ENCODE measurements at places on chromosomes 6 and 20. TPM values are rescaled to one million over a fixed set of nuclear protein-coding genes. Genes with fewer than 3 reads are reported as not detected.

GRCh38 chr6:167770291-167770955 is 56.3 kb upstream of the AFDN start:
- H3K4me1 ChIP-seq = no peaks in the 10 kb centered on the region
- no peak for DNase-seq
- no peaks in the 10 kb centered on the region for H3K36me3 ChIP-seq

- H3K27me3 ChIP-seq = no peaks in the 10 kb centered on the region
- H3K27ac ChIP-seq = no peak overlapping the region
- peaks cover under 1% of the 10 kb centered on the region for H3K36me3 ChIP-seq
- no peak overlapping the region for H3K4me3 ChIP-seq
- no peaks in the 10 kb centered on the region for H3K4me1 ChIP-seq
These were observed 150.3 kb downstream of the PTPRK start for GRCh38 chr6:128370072-128370471.

DNA sequence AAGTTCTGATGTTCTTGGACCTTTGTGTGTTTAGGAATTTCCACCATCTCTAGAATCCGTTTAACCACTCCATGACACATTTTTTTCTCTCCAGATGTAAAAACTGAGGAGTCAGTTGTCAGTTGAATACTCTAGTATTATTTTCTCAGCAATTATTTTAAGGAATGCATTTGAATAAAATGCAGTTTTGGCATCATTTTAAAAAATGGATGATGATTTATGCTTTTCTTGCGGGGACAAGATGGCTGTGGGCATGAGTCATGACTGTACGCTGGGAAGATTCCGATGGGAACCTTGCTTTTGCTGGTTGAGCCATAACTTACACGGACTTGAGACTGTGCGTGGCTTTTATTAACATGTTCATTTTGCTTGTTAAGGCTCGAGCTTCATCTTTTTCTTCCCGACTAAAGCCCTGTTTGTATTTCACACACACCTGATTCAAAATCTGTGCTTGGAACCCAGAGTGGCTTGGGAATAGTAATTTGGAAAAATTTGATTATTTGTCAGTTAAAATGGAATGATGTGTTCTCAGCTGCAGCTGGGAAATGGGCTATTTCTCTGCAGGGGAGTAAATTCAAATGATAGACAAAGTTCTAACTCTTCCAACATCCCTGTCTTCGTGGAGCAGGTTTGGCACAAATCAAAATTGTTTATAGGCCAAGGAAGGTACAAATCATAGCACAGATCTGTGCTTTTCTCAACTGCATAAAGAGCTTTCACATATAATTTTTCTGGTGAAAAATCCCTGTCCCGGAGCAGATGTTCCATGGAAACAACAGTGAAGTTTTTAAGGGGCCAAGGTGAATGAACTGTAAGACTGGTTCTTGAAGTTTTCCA is 470.5 kb upstream of the JAG1 start:
- no peaks in the 10 kb centered on the region for H3K27me3 ChIP-seq
- peak; percentile 93 for DNase-seq
- H3K27ac ChIP-seq = no peak overlapping the region
- H3K4me3 ChIP-seq = no peak overlapping the region
- H3K4me1 ChIP-seq = 0 out of 2 replicates have a peak, but pooled peaks cover 2% of the 10 kb centered on the region

GRCh38 chr6:140236732-140237131 is 862.3 kb upstream of the CITED2 start:
- no peak overlapping the region for H3K4me3 ChIP-seq
- no peak for DNase-seq
- no peaks in the 10 kb centered on the region for H3K36me3 ChIP-seq

DNA sequence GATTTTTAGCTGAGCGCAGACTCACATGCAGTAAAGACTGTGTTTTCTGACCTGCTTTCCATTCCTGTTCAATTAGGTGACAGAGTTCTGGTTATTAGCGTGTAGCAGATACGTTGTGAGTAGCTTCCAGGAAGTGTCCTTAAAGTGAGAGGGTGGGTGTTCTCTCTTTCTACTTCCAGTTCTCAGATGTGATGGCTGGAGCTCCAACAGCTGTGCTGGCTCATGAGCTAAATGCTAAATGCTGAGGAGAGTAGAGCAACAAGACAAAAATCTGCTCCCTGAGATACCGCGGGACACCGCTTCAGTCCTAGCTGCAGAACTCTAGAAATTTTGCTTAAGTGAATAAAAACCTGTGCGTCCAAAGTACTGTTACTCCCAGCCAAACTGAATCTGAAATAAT is 38.2 kb upstream of the FYN start:
- H3K4me3 ChIP-seq = no peak overlapping the region
- H3K27ac ChIP-seq = no peak overlapping the region
- H3K27me3 ChIP-seq = no peaks in the 10 kb centered on the region
- no peak for DNase-seq
- H3K4me1 ChIP-seq = no peaks in the 10 kb centered on the region
- H3K36me3 ChIP-seq = no peaks in the 10 kb centered on the region

DNA sequence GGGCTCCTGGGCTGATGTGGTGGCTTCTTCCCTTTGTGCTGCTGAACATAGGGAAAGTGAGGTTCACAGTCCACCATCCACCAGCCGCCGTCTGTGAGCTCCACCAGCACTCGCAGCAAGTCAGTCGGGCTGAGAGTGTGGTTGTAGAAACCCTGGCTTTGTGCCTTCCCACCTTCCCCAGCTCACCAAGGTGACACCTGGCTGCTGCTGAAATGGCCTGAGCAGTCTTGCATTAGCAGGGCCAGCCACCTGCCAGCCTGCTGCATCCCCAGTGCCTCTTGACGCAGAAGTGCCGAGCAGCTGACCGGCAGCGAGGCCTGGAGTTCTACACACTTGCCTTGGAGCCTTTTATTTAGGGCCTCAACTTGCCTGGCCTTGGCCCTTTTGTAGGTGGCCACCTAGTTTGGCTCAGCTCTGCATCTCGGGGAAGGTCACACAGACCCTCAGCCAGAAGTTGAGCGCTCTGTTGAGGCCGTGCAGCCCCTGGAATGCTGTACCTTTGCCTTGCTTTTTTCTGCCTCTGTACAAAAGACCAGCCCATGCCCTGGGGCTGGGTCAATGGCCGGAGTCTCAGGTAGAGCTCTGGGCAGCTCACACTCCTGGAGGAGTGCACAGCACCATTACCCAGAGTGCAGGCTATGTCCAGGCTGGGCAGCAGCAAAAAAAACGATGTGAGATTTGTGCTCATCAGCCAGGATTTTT is 76.5 kb downstream of the PTPN1 start:
- H3K36me3 ChIP-seq = peaks cover 69% of the 10 kb centered on the region
- no peak for DNase-seq
- no peak overlapping the region for H3K4me3 ChIP-seq
- peaks cover 3% of the 10 kb centered on the region for H3K4me1 ChIP-seq
- H3K27me3 ChIP-seq = no peaks in the 10 kb centered on the region
- H3K27ac ChIP-seq = no peak overlapping the region

GRCh38 chr6:29964518-29964886 is 22.2 kb downstream of the HLA-A start:
- H3K36me3 ChIP-seq = no peaks in the 10 kb centered on the region
- peak overlapping the region; percentile 97 for H3K27ac ChIP-seq
- H3K27me3 ChIP-seq = no peaks in the 10 kb centered on the region
- no peak overlapping the region for H3K4me3 ChIP-seq
- peaks cover 6% of the 10 kb centered on the region for H3K4me1 ChIP-seq

GRCh38 chr20:18466574-18466893 is 296 bp downstream of the DZANK1 start:
- DNase-seq = no peak
- no peaks in the 10 kb centered on the region for H3K27me3 ChIP-seq
- peak overlapping the region; percentile 54 for H3K27ac ChIP-seq

DNA sequence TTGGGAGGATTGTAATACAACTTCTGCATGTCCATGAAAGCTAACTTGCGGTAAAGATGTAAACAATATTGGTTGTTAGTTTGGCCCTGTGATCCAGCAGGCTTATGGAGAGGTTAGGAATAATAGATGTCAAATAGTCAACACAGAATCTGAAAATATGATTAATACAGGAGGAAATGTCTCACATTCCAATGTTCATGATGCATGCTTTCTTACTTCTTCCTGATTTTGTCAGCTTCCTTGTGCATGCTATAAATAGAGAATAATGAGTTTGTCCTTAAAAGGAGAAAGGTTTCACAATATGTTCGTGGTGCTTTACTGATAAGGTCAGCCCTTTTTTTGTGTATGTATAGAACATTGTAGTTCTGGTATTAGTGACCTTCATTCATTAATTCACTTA is 136.7 kb downstream of the MMUT start:
- no peaks in the 10 kb centered on the region for H3K4me1 ChIP-seq
- H3K27me3 ChIP-seq = no peaks in the 10 kb centered on the region
- peak; percentile 61 for DNase-seq
- no peak overlapping the region for H3K4me3 ChIP-seq
- no peaks in the 10 kb centered on the region for H3K36me3 ChIP-seq

DNA sequence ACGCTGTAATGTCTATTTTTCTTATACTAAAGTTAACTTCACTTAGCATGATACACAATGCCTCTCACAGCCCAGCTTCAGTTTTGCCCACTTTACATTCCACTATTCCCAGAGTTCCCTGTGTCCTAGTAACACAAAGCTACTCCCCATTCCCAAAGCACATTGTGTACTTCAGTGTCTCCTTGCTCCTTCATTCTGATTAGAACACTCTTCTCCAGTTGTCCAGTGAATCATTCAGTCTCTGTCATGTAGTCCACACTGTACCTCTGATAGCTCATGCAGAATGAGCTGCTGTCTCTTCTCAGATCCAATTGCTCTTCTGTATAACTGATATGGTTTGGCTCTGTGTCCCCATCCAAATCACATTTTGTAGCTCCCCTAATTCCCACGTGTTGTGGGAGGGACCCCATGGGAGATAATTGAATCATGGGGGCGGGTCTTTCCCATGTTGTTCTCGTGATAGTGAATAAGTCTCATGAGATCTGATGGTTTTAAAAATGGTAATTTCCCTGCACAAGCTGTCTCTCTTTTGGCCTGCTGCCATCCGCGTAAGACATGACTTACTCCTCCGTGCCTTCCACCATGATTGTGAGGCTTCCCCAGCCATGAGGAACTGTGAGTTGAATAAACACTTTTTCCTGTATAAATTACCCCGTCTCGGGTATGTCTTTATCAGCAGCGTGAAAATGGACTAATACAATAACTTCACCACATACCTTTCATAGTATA is 2.1 kb upstream of the TMX4 start:
- H3K27me3 ChIP-seq = no peaks in the 10 kb centered on the region
- no peak overlapping the region for H3K27ac ChIP-seq
- no peaks in the 10 kb centered on the region for H3K36me3 ChIP-seq
- H3K4me3 ChIP-seq = no peak overlapping the region
- DNase-seq = no peak

GRCh38 chr6:109183109-109183650 is 87.9 kb downstream of the CEP57L1 start:
- no peaks in the 10 kb centered on the region for H3K4me1 ChIP-seq
- H3K36me3 ChIP-seq = no peaks in the 10 kb centered on the region
- no peak overlapping the region for H3K27ac ChIP-seq
- H3K27me3 ChIP-seq = peaks cover 17% of the 10 kb centered on the region

The F13A1 gene
- not detected for total RNA-seq

- no peak overlapping the region for H3K4me3 ChIP-seq
- no peaks in the 10 kb centered on the region for H3K36me3 ChIP-seq
- no peaks in the 10 kb centered on the region for H3K27me3 ChIP-seq
- H3K4me1 ChIP-seq = no peaks in the 10 kb centered on the region
These were observed 612.5 kb upstream of the HS3ST5 start for GRCh38 chr6:114955363-114955762.

- H3K4me3 ChIP-seq = no peak overlapping the region
- DNase-seq = peak; percentile 16
- H3K27me3 ChIP-seq = peaks cover 5% of the 10 kb centered on the region
- H3K36me3 ChIP-seq = no peaks in the 10 kb centered on the region
These were observed 78.3 kb downstream of the TBX18 start for GRCh38 chr6:84685983-84686584.

GRCh38 chr20:53763707-53764414 is 170.2 kb upstream of the ZNF217 start:
- no peak overlapping the region for H3K4me3 ChIP-seq
- peak overlapping the region; percentile 39 for H3K27ac ChIP-seq
- peaks cover 18% of the 10 kb centered on the region for H3K4me1 ChIP-seq
- no peaks in the 10 kb centered on the region for H3K27me3 ChIP-seq
- DNase-seq = peak; percentile 58

DNA sequence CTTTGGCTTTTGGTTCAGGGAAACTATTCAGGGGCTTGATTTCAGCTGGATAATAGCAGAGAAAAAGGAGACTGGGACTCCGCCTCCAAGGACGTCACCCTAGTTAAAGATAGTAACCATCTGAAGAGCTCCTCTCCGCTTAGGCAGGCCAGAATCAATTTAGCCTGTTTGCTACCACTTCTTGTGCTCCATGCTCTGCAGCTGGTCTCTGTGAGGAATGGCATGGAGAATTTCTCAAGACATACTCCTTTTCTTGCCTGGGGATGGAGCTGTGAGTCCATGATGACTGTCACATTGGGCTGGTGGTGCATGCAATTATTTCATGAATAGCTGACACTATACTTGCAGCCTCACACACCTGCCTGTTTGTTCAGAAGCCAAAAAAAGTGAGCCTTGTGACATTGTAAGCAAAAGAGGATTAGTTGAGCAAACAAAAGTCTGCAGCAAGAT is 61.4 kb downstream of the TXLNB start:
- no peak overlapping the region for H3K27ac ChIP-seq
- H3K4me3 ChIP-seq = no peak overlapping the region
- no peaks in the 10 kb centered on the region for H3K36me3 ChIP-seq
- H3K4me1 ChIP-seq = peaks cover 2% of the 10 kb centered on the region

- H3K27me3 ChIP-seq = no peaks in the 10 kb centered on the region
- H3K4me3 ChIP-seq = no peak overlapping the region
- no peaks in the 10 kb centered on the region for H3K4me1 ChIP-seq
- no peak overlapping the region for H3K27ac ChIP-seq
These were observed 48.5 kb upstream of the HACE1 start for GRCh38 chr6:104908031-104908887.

DNA sequence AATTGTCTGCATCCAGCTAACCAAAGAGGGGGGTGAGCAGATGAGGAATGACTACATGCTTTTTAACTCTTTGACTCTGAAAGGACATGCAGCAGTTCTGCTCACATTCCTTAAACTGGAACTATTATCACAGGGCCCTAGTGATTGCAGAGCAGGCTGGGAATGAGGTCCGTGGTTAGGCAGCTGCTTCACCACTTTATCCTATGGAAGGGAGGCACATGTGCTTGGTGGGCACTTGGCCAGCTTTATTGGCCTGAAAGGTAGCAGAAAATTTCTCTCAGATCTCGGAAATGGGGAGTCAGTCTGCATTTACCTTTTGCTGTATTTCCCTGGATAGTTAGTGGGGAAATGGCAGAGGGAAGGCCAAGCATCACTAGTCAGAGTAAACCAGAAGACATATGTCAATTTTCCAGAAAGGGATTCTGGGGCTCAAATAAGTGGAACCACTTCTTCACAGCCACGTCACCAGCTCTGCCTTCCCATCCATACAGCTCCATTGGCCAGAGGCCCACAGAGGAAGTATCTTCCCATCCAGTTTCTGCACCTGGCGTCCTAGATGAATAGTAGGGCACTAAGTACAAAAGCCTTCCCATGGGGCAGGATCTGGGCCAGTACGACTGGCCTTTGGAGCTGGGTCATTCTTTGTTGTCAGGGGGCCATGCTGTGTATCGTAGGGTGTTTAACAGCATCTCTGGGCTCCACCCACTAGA is 444.8 kb downstream of the PTPRT start:
- no peaks in the 10 kb centered on the region for H3K36me3 ChIP-seq
- DNase-seq = no peak
- no peak overlapping the region for H3K27ac ChIP-seq
- no peaks in the 10 kb centered on the region for H3K27me3 ChIP-seq
